ENCODE measurements at places on chromosomes 7 and 10.

GRCh38 chr10:79063071-79063491 lies 5.7 kb upstream of the ZMIZ1 start:
- DNase-seq, result no peak

GRCh38 chr7:80464211-80464610 lies 47.7 kb downstream of the GNAT3 start:
- no peak for DNase-seq

GRCh38 chr10:95234951-95235350 lies 40.9 kb downstream of the ACSM6 start:
- no peak for DNase-seq

- DNase-seq, result peak; percentile 7
Observed at GRCh38 chr10:43943119-43943817, 294.6 kb upstream of the ZNF32 start.

- no peak for DNase-seq
Observed at GRCh38 chr7:77982926-77983550, 184.5 kb downstream of the PHTF2 start.

- no peak for DNase-seq
Observed at GRCh38 chr7:44087911-44088838, 5.8 kb upstream of the POLM start.

DNA sequence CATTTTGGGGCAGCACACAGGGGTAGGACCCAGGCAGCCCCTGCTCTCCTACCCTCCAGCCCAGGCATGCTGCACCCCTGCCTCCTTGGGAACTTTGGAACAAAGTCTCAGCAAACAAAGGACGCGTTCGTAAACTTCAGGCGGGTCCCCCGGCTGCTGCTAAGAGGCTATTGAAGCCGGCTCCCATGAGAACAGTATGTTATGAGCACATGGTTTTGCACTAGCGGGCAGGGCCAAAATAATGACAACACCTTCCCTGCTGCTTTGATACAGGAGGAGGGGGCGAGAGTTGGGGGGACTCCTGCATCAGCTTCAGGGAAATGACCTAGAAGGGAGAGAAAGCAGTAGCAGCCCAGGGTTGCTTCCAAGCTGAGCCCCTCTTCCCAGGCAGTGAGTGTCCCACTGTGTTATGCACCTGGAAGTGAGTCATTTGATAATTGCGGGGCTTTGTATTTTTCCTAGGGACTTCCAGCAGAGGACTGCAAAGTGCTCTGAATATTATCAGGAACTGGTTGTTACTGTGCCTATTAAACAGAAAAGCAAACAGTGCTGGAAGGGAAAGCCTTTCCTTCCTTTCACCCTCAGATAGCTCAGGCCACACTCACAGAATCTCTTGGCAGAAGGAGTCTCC lies 6.9 kb downstream of the ITPRIP start:
- DNase-seq, result peak; percentile 10

DNA sequence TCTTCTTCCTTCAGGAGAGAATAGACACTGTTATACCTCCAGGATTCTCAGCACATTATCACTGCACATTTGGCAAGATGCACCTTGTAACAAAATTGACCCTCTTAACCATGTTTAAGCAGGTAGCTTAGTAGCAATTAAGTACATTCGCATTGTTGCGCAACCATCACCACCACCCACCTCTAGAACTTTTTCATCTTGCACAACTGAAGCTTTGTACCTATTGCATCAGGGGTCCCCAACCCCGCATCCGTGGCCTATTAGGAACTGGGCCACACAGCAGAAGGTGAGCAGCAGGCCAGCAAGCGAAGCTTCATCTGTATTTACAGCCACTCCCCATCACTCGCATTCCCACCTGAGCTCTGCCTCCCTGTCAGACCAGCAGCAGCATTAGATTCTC lies 29.9 kb upstream of the SMURF1 start:
- no peak for DNase-seq

GRCh38 chr7:4261601-4261960 lies 420.5 kb upstream of the FOXK1 start:
- no peak for DNase-seq

GRCh38 chr7:7651479-7651878 lies 10.9 kb downstream of the UMAD1 start:
- no peak for DNase-seq

DNA sequence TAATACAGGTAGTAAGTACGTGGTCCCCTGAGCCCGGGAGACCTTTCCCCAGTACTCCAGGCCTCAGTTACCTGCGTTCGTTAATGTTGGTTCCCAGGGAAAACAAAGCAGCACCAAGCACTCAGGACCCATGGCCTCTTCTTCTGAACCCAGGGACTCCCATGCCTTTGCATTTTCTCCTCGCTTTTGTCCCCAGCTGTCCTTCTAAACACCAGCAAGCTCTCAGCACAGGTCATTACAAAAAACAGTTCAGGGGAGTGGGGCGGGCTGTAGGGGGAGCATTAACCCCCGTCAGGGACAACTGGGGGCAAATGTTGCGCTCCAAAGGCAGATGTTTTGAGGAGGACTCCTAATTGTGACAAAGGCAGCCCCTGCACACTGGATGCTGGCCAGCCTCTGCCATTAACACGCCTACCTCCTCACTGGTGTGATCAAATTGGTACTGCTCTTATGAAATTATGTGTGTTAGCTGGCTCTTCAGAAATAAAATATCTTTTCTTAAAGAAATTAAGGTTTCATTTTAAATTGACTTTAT lies 80.5 kb upstream of the LRGUK start:
- no peak for DNase-seq

DNA sequence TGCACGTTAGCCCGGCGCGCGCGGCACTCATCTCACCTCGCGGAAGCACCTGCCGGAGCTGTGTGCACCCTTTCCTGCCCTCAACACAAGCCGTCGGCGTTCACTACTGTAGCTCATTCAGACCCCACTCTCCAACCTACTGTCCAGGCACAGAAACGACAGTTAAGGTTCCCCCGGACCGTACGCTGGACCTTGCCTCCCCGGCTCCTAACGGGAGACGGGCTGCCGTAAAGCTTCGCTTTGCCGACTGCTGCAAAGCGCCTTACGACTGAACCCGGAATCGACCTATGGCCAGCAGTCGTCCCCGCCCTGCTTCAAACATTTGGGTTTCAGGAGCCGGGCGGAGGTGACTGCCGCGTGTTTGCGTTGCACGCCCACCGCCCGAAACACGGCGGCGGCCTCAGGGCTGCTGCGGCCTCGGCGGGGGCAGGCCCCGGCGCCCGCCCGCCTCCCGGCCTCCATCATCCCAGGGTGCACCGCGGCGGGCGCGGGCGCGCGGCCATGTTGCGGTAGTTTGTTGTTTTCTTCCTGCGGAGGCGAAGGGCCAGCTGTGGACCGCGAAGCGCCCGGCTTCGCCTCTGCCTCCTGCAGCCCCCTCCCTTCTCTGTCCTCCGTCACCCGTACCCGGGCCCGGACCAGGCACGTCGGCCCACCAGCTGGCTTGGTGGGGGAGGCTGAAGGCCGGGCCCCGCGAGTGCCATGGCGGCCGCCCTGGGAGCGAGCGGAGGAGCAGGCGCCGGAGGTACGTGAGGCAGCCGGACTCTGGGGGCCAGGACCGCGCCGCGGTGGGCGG lies at the start of gene RBM33:
Gene RBM33, plus strand, starts transcription at position 484 of the 793 bp plus-strand sequence. Its CDS starts 216 bp downstream, at position 700.
- peak; percentile 74 for DNase-seq

DNA sequence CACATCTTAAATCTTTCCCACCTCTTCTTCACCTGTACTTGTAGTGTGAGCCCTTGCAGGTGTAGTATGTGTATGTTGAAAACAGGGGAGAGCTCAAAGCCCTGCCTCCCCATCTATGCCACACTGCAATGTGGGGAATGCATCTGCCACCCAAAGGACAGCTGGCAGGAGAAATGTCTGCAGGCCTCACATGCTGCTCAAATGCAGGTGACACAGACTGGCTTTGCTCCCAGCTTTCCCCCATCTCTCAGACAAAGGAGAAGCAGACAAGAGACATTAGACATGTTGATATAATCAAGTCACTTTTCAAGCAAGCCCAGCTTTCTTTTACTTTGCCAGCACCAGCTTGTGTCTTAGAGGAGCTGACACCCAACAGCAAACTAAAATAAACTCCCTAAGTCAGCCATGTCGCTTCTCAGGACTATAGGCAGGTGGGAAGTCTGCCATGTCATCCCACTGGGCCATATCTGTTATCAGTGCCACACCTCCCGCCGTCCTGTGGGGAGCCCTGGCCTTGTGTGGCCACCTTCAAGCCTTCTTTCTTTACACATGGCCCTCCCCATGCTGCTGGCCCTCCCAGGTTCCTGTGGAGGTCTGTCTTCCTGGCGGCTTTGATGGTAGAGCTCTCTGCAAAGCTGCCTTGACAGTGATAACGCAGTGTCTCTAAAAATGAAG lies 102.1 kb downstream of the CXCL12 start:
- no peak for DNase-seq

DNA sequence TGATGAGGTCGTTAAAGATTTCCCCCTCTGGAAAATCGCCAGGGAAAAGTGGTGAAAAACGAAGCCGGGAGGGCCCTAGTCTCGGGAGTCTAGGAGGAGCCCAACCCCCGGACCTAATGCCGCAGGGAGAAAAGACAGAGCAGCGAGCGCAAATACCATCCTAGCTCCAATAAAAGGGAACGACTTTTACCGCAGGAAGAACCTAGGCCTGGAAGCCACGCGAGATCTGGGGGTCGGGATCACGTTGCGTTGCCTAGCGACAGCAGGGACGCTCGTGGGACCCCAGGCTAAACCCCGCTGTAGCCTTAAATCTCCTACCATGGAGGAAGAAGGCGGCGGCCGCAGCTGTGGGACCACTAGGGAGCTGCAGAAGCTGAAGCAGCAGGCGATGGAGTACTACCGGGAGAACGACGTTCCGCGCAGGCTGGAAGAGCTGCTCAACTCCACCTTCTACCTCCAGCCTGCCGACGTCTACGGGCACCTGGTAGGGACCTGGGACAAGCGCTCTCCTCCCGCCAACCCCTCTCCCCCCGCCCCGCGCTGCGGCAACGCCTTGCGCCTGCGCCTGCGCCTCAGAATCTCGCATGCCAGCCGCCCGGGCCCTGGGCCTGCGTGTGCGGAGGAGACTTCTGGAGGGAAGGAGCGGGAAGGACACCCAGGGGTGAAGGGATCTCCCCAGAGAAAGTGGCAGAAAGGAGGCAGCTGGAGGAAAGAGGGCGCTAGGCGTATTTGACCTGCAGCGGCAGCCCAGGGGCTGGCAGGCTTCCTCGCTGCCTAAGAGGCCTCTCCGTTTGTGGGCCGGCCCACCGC lies at the start of gene ENO4:
Gene ENO4, plus strand, starts transcription at position 252 of the 810 bp plus-strand sequence. Its CDS starts 68 bp downstream, at position 320.
- DNase-seq, result peak; percentile 44

- DNase-seq, result no peak
Observed at GRCh38 chr10:22669163-22669711, 45.1 kb downstream of the PIP4K2A start.

DNA sequence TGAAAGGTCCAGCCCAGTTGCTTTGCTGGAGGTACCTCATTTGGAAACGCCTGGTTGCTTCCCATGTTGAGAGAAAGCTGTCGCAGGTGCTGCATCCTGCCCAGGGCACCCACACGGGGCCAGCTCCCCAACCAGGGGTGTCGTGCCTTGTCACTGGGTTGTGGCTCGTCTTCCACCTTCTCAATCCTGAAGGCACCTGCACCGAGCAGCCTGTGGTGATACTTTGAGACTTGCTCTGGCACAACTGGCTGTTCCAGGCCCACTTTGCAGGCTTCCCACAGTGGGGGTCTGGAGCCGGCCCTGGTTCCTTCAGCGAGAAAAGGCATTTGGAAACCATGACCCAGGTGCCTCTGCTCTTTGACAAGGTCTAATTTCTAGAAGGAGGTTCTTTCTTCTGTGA lies 197.3 kb upstream of the PPP2R2D start:
- DNase-seq, result no peak

GRCh38 chr10:87720665-87721064 lies 61.0 kb downstream of the PAPSS2 start:
- no peak for DNase-seq

DNA sequence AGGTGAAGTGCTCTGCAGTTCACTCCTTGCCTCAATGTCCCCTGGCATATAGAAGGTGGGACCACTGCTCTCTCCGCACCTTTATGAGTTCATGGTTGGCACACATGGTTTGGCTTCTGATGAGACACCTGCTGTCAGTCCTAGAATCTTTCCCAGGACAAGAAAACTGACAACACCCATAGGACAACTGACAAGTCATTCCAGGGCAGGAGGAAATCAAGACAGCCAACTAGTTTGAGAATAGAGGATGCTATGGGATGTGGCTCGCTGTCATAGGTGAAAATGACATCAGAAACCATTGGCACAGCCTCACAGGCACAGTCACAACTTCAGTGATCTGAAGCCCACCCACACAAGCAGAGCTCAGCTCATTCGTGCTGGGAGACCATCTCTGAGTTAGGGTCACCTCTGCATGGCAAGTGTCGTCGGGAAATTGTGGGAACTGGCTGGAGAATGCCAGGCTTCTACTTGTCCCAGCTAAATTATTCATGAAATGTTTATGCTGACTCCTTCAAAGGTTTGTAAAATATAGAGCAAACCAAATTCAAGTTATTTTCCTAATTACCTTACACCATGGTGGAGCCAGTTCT lies 762.4 kb downstream of the GRID1 start:
- no peak for DNase-seq

DNA sequence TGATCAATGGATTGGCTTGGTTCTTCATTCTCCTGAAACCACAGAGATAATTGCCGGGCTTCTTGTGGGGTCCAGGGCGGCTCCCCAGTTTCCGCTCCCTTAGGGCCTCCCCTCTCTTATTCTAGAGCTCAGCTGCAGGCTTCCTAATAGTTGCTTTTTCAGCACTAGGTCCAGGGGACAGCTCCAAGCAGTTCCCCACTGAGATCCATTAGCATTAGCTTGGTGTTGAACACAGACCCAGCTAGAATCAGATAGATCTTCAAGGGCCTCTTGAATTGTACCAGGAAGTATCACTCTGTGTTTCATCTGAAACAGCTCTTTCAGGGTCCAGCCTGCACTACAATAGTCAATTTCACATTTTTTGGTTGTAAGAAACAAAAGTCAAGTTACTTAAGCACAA lies 238.7 kb downstream of the SEC23IP start:
- no peak for DNase-seq

- no peak for DNase-seq
Observed at GRCh38 chr7:80736371-80737125, 98.1 kb downstream of the CD36 start.

DNA sequence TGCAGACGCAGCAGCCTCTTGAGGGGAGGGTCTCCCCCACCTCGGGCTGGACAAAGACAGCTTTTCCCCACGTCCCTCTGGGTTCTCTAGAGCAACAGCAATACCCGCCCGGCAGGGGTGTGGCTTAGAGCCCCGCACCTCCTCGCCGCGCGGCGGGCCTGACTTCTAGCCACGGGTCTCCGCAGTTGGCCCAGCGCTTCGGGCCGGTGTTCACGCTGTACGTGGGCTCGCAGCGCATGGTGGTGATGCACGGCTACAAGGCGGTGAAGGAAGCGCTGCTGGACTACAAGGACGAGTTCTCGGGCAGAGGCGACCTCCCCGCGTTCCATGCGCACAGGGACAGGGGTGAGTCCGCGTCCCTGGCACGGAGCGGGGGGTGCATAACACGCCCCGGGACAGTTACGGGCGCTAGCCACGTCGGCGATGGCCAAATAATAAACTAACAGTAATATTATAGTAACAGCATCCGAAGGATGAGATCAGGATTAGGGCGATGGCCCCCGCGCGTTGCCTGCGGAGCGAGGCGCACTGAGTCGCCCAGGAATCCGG lies 1.2 kb downstream of the CYP2E1 start:
- DNase-seq, result no peak

- no peak for DNase-seq
Observed at GRCh38 chr7:158354861-158355260, 232.8 kb downstream of the PTPRN2 start.

GRCh38 chr7:108284349-108285002 lies 154.3 kb upstream of the LAMB4 start:
- no peak for DNase-seq

GRCh38 chr7:3730276-3730675 lies 429.2 kb downstream of the SDK1 start:
- no peak for DNase-seq

- DNase-seq, result no peak
Observed at GRCh38 chr7:38410056-38410455, 136.6 kb upstream of the TARP start.

GRCh38 chr10:28188526-28188925 lies 114.3 kb downstream of the MPP7 start:
- no peak for DNase-seq
